ENCODE measurements at places on chromosomes 2 and 18. TPM values are rescaled to one million over a fixed set of nuclear protein-coding genes. Genes with fewer than 3 reads are reported as not detected.
A peak's percentile ranks its signal among the peaks of the same experiment; 100 is the strongest.

Gene ACTG2
- not detected for total RNA-seq

Gene PTPRM
- total RNA-seq = 32.5 TPM

Gene DYNAP
- not detected for total RNA-seq

DNA sequence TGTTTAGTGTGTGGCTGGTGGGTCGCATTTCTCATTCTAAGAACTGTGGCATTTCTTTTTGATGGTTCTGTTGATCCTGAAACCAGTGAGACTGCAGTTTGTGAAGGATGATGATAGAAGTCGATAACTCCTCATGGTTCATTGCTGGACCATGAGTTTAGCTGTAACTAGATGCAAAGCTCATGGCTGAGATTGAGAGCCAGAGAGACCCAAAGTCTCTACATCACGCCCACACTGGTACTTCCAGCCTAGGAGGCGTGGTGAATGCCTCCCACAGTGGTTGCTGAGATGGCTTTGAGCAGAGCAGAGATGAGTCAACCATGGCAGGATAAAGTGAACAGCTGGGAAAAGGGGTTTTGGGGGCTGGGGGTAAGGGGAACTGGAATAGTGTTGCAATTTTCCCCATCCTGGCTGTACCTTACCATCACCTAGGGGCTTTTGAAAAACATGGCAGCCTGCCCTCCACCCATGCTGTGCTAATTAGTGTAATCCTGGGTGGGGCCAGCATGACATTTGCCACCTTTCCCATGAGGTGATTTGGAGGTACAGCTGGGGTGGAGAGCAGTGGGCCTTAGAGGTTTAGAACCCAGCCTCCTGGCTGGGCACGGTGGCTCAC is 24.1 kb downstream of the INPP4A start:
- DNase-seq = no peak

DNA sequence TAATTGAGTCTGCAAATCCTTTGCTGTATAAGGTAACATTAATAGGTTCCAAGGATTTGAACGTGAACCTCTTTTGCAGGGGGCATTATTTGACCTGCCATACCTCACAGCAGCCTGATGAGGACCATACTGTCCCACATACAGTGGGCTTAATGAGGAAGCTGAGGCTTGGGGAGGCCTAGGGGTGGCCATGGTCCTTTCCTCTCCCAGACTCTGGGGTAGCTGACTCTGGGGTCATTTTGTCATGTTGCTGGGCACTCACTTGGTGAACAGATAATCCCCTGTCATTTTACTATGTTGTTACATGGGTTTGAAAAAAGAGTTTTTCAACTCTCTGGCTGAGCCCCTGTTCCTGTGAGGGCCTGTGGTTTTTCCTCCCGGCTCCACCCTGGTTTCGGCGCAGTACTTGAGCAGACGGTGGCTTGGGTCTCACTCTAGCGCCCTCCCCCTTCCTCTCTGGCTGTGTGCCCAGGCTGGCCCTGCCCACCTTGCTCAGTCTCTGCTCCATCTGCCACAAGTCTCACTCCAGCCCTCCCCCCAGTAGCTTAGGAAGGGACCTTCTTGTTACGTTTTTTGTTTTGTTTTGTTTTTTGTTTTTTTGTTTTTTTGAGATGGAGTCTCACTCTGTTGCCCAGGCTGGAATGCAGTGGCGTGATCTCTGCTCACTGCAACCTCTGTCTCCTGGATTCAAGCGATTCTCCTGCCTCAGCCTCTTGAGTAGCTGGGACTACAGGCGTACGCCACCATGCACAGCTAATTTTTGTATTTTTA is 21.0 kb downstream of the INPP4A start:
- no peak for DNase-seq

- DNase-seq = peak; percentile 98
These were observed 66.7 kb downstream of the ETAA1 start for GRCh38 chr2:67463810-67464209.

DNA sequence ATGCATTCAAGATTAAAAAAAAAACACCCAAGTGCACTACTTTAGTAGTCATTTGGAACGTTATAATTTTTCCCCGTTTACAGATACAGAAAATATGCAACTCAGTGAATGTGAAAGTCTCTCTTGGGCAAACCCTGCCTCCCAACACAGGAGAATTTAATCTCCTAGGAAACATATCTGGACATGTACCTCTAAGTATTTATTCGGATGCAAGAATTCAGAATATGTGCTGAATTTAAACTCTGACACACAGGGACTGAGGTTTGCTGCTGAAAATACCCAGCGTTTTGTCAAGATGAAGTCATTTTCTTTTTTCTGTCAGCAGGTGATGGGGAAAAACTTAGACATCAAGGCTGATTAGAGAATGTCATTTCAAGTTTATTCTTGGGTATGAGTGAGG is 105.4 kb downstream of the ACKR3 start:
- DNase-seq = no peak

- no peak for DNase-seq
These were observed 46.0 kb downstream of the PAX8 start for GRCh38 chr2:113232740-113233139.

GRCh38 chr2:168363347-168364092 is 92.6 kb upstream of the CERS6 start:
- DNase-seq = no peak

- DNase-seq = no peak
These were observed 631 bp downstream of the MORN2 start for GRCh38 chr2:38876407-38876806.

GRCh38 chr2:156115338-156115737 is 217.2 kb downstream of the NR4A2 start:
- DNase-seq = no peak

GRCh38 chr2:46147626-46148368 is 149.4 kb upstream of the EPAS1 start:
- no peak for DNase-seq

- DNase-seq = no peak
These were observed 283.5 kb downstream of the LRATD1 start for GRCh38 chr2:14915983-14916382.

DNA sequence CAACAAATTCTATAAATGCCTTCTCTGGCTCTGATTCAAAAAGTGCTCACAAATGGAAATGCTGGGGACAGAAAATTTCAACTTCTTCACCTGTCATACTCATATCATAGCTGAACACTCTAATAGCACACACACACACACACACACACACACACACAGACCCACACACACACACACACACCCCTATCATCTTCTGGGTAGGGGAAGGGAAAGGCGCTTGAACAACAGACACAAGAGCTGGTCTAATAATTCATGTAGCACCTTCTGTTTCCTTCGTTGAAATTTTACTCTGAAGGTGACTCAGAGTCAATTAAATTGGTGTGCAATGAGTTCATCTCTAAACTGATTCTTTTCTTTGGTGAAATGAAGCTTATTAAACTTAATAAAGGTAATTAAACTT is 32.9 kb downstream of the CD28 start:
- DNase-seq = no peak

- DNase-seq = no peak
These were observed 35.2 kb downstream of the HS1BP3 start for GRCh38 chr2:20615466-20616241.

GRCh38 chr2:145806546-145806945 is 1286.6 kb upstream of the ZEB2 start:
- no peak for DNase-seq
